ENCODE measurements at places on chromosomes 4 and X.

- DNase-seq, result no peak
Observed at GRCh38 chr4:31427691-31428090, 707.5 kb downstream of the PCDH7 start.

DNA sequence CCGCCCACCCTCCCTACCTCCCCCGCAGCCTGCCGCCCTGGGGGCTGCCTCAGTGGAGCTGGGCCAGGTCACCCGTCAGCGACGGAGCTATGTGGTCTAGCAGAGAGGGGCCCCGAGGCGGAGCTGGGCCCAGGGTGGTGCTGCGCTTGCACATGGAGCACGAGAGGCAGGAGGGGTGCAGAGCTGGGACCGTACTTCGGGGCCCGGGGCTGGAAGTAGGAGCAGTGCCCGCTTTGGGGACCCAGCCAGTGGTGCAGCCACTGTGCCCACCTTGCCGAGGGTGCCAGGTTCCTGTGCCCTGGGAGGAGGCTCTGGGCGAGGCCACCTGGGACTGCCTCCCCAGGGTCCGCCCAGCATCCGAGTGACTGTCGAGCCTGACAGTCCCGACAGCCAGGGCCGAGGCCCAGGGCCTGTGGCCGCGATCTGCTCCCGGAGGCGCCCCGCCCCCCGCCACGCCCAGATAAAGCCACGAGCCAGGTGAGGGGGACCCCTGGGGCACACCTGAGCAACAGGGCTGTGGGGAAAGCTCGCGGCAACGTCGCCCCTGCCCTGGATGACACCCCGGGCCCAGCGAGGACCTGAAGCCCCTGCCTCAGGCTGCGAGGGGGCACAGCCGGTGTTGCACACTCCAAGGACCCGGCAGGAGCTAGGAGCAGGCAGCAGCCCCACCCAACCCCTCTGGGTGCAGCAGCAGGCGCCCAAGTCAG lies 117.5 kb downstream of the DNAAF6 start:
- no peak for DNase-seq

- no peak for DNase-seq
Observed at GRCh38 chrX:63050225-63050624, 300.9 kb downstream of the SPIN4 start.

GRCh38 chrX:21948897-21949578 lies 8.5 kb downstream of the SMS start:
- DNase-seq, result no peak

GRCh38 chr4:88854481-88854880 lies 156.9 kb upstream of the NAP1L5 start:
- DNase-seq, result no peak

GRCh38 chr4:2788101-2788500 lies 4.8 kb upstream of the SH3BP2 start:
- no peak for DNase-seq

GRCh38 chr4:74794382-74795010 lies at the start of gene BTC:
Gene BTC (minus strand): TSS chr4:74794523. CDS start chr4:74794325, 198 bp downstream.
- no peak for DNase-seq

- DNase-seq, result no peak
Observed at GRCh38 chr4:164948975-164949374, 28.5 kb downstream of the TRIM61 start.

GRCh38 chr4:1571165-1572009 lies 112.7 kb downstream of the FAM53A start:
- no peak for DNase-seq

- no peak for DNase-seq
Observed at GRCh38 chr4:47465004-47465403, 1.5 kb upstream of the COMMD8 start.

DNA sequence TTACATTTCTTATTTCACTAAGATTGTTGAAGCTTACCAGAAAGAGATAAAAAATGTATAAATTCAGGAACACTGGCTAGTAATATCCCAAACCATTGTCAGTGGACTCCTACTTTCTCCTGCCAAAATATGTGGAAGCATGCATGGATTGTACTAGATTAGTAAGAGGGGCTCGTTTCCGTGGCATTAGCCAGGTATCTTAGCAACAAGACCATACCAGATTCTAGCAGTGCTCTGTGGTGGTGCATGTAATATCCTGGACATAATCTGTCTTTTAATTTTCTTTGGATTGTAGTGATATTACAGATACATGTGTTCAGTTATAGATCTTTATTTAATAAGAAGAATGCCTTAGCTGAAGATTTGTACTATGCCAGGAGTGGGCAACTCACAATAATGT lies 371.9 kb upstream of the PITX2 start:
- no peak for DNase-seq

- no peak for DNase-seq
Observed at GRCh38 chr4:40482985-40483647, 146.5 kb downstream of the RBM47 start.

Measured in stimulated activated CD8-positive, alpha-beta memory T cell treated with anti-CD3 and anti-CD28 coated beads, Interleukin-7, amount 100 ng/mL, for 24 hours (primary cell).